ENCODE measurements at places on chromosomes 2 and 18. TPM values are rescaled to one million over a fixed set of nuclear protein-coding genes. Genes with fewer than 3 reads are reported as not detected.

Gene GALNT3
- polyA plus RNA-seq = 1.5 TPM

Gene AKAIN1
- not detected for polyA plus RNA-seq

Gene MTX2
- 63.9 TPM for polyA plus RNA-seq

Gene HIBCH
- 30.2 TPM for polyA plus RNA-seq

Gene ZDBF2
- 17.4 TPM for polyA plus RNA-seq

Gene NTSR2
- polyA plus RNA-seq = not detected

Gene CRYGD
- polyA plus RNA-seq = not detected

Gene LRP1B
- not detected for polyA plus RNA-seq

Gene ST6GAL2
- 3.1 TPM for polyA plus RNA-seq

Gene DLGAP1
- polyA plus RNA-seq = 2.0 TPM

Gene TFCP2L1
- 1.5 TPM for polyA plus RNA-seq

Gene PJVK
- polyA plus RNA-seq = 3.2 TPM

Gene FZD7
- 29.2 TPM for polyA plus RNA-seq

Gene CCT4
- polyA plus RNA-seq = 119 TPM

Gene DSG4
- 0.08 TPM for polyA plus RNA-seq

Gene TTLL4
- polyA plus RNA-seq = not detected

Gene PAX8
- not detected for polyA plus RNA-seq

Gene SULT1C4
- polyA plus RNA-seq = 23.3 TPM

Gene PDCD1
- not detected for polyA plus RNA-seq

Gene RRM2
- 40.1 TPM for polyA plus RNA-seq

Gene ELAC1
- 7.4 TPM for polyA plus RNA-seq

Gene CHRND
- 130 TPM for polyA plus RNA-seq

Gene ASAP2
- polyA plus RNA-seq = 21.0 TPM

Gene GKN2
- polyA plus RNA-seq = not detected

Gene PLGLB2
- 2.9 TPM for polyA plus RNA-seq

Gene ALLC
- not detected for polyA plus RNA-seq

Gene NEDD4L
- 49.5 TPM for polyA plus RNA-seq

Gene LRRC30
- polyA plus RNA-seq = not detected

Gene FOXI3
- not detected for polyA plus RNA-seq

Gene PLEKHA3
- polyA plus RNA-seq = 20.1 TPM

Gene PIEZO2
- 52.7 TPM for polyA plus RNA-seq

Gene GALNT5
- 5.1 TPM for polyA plus RNA-seq

Gene ADRA2B
- not detected for polyA plus RNA-seq

Gene CXCR4
- 35.8 TPM for polyA plus RNA-seq

Gene NT5DC4
- polyA plus RNA-seq = not detected

Gene IKZF2
- polyA plus RNA-seq = 4.4 TPM

Gene GCG
- polyA plus RNA-seq = 40.2 TPM

Gene FHL2
- polyA plus RNA-seq = 45.1 TPM

Gene UGT1A4
- not detected for polyA plus RNA-seq

Gene FAM124B
- polyA plus RNA-seq = 10.0 TPM

Gene PRKAG3
- 16.8 TPM for polyA plus RNA-seq
